HTR-8/SVneo (cell line): ENCODE measurements at places on chromosomes 7 and 10.

- DNase-seq, result no peak
Measured at GRCh38 chr10:58756130-58756719, 243.6 kb downstream of the BICC1 start.

DNA sequence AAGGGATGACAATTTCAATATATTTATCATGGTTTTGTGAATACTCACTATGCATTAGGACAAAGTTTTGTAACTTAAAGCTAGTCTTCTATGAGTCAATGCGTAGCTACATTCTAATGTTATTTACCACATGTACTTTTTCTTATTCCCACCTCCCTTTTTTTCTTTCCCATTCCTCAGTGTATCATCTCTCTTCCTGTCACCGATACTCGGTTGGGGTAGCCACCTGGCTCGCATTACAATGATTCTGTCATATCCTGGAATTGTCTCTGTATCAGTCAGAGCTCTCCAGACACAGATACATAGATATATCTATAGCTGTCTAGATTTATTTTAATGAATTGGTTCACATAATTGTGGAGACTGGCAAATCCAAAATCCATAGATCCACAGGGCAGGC lies 9.8 kb upstream of the RALA start:
- no peak for DNase-seq

DNA sequence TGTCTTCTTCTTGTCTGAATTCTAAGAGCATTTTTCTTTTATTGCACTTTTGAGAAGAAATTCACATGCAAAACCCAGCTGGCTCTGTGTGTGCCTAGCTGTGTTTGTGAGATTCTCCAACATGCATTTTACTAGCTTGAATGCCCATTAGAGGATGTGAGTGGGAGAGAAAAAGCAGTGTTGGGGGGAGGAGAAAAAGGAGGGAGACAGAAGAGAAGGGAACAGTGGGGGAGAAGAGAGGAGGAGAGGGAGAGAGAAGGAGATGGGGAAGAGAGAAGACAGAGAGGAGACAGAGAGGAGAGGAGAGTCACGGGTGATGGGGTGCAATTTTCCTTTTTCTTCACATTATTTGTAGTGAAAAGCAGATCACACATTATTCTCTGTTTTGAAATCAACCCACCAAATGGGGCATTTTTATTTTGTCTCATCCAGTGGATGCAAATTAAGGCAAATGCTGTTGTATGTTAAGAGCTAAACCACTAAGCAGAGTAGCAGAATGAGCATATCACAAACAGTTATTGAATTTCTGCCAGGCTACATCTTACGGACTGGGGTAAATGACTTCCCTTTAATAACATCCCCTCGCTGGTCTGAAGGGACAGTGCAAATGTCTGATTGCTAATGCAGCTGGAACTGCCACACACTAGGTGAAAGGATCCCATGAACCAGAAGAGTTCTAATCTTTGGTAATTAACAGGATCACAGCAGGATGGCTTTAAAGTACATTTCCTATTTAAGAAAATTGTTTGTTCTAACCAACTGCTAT lies 849 bp downstream of the LRRN3 start:
- DNase-seq, result no peak

- DNase-seq, result no peak
Measured at GRCh38 chr7:88540012-88540411, 219.5 kb upstream of the ZNF804B start.

- DNase-seq, result no peak
Measured at GRCh38 chr7:99955247-99955646, 20.6 kb downstream of the AZGP1 start.

DNA sequence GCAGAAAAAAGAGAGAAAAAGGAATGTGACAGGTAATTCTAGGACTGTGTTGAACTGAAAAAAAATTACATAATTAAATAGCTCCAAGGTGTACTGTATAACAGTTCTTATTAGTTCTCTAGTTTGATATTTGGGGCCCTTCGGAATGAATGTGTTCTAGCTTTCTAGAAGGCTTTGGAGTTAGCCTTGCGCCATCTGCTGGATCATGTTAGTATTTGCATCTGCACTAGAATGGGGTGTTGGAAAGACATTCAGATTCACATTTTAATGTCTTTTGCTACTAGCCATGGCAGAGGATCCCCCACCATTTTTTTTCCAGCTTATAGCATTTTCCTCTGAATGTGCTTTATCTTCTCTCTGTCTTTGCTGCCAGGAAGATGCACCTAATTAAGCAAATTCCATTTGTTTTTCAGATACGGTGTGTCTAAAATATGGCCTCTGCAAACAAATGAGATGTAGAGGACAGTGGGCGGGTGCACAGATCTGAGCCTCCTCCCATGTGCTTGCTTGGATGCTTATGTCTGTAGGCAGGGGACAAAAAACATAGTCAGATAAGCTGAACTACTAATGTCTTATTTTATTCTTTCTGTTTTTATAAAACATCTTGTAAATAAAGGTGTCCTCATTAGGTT lies 238.5 kb downstream of the PHF14 start:
- DNase-seq, result peak; percentile 36

GRCh38 chr10:80201608-80202141 lies 3.7 kb downstream of the ANXA11 start:
- DNase-seq, result no peak

- DNase-seq, result no peak
Measured at GRCh38 chr7:12581897-12582296, 11.4 kb downstream of the SCIN start.

- no peak for DNase-seq
Measured at GRCh38 chr10:14219411-14219810, 111.3 kb downstream of the FRMD4A start.

DNA sequence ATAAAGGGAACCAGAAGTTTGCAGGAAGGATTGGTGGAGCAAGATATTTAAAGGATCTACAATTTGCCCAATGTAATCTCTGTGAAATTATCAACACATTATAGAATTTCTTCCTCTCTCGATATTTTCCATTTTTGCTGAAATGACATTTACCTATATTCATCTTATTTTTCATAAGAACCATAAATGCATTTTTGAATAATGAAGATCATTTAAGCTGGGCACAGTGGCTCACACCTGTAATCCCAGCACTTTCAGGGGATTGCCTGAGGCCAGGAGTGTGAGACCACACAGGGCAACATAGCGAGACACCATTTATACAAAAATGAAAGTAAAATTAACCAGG lies 37.7 kb downstream of the CCDC71L start:
- DNase-seq, result no peak

DNA sequence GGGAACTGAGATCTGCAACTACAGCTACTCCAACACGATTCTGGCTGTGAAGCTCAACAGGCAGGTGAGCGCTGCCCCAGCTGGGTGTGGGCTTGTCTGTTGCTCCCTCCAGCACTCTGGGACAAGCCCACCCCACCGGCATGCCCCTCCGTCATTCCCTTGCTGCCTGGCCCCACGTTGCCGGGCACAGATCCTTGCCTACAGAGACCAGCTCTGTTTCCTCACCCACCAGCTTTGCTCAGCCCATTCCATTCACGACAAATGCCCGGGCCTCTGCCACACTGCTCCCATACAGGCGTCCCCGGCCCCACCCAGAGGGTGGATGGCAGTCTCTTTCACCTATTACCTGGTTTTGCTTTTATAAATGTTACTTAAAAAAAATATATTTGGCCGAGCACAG lies 24.6 kb downstream of the WIPI2 start:
- no peak for DNase-seq

- no peak for DNase-seq
Measured at GRCh38 chr7:156739596-156739995, 99.0 kb downstream of the RNF32 start.

- DNase-seq, result no peak
Measured at GRCh38 chr7:149006345-149006725, 22.0 kb downstream of the PDIA4 start.

DNA sequence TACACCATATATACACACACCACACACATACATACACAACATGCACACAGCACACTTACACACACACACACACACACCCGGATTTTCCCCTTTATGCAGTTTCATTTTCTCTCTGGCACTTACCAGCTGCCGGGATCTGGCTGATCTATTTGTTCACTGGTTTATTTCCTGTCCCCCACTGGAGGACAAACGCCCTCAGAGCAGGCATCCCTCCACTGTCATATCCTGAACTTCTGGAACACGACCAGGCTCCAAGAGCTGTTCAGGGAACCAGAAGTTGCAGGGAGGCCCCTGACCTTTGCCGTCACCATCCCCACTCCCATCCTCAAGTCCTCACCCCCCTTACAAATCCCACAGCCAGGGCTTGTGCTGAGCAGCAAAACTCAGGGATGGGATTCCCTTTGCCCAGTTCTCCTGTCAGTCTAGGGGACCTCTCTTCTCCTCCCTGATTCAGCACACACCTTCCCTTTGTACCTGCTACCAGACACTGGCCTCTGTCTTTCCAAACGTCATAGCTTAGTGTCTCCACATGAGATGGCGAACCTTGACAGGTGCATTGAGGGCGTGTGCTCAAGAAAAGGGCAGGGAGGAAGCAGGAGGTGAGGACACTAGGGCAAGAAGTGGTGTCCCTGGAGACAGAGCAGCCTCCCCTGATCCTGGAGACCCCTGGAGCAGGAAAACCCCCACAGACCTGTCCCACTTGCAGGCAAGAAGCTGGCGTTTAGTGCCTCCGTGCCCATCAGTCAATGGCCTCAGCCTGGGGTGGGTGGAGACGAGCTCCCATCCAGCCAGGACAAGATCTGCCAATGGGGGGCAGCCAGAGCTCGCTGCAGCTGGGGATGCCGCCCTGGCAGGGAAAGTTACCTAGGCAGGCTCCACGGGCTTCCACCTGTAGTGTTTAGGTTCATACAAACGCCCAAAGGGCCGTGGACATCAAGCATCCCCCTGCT lies 12.7 kb upstream of the DOCK1 start:
- DNase-seq, result no peak

- DNase-seq, result no peak
Measured at GRCh38 chr7:143382126-143382790, 1.1 kb downstream of the ZYX start.

DNA sequence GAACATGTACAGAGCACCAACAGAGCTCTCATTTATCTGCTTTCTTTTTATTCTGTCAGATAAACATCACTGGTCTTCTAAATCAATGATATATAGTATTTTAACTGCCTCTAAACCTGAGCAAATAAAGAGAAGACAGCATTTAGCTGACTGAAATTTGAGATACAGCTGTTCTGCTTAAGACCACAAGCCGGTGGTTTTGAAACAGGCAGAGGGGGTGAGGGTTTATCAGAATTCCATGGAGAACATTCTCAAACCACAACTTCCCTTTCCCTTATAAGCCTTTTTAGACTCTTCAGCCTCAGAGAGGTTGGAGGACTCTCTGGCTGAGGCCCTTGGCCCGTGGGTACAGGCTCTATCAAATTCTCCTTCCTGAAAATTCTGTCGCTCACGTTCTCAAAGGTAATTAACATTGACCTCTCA lies 87.4 kb upstream of the RSU1 start:
- DNase-seq, result no peak

DNA sequence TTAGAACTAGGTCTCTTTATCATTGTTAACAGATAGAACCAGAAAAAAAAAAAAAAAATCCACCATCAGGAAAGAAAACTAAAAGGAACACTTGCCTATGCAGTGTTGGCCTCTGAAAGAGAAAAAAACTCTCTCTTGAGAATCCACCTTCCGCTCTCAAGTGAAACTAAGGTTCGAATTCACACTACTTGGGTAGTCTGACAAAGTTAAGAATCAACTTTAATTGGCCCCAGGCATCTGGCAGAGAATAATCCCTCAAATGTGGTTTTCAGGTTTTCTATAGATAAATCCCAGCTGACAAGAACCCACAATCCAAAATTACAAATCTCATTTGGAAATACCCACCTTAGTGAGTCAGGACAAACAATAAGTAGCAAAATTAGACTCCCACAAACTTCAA lies 199.7 kb upstream of the LRRN3 start:
- no peak for DNase-seq

GRCh38 chr10:34137201-34137600 lies 677.9 kb downstream of the PARD3 start:
- DNase-seq, result no peak

DNA sequence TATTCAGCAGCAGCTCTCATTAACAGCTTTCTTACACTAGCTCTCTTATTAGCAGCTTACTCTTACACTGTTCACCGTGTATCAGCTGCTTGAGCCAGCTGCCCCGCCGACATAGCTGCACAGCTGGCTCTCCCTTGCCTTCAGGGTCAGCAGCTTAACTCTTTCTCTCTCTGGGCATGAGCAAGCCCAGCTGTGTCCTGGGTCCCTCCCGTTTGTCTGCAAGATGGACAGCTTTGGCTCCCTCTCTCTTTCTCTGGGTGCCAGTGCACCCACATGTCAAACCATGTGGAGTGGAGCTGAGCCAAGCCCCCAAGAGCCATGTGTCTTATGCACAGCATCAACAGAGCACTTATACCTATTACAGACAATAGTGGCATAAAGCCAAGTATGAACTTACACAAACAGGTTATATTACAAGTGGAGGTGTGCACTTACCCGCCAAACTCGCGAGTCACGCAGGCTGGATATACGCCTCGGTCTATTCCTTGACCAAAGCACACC lies 35.7 kb upstream of the MTPAP start:
- peak; percentile 36 for DNase-seq

- no peak for DNase-seq
Measured at GRCh38 chr7:69193061-69193460, 405.2 kb upstream of the AUTS2 start.

DNA sequence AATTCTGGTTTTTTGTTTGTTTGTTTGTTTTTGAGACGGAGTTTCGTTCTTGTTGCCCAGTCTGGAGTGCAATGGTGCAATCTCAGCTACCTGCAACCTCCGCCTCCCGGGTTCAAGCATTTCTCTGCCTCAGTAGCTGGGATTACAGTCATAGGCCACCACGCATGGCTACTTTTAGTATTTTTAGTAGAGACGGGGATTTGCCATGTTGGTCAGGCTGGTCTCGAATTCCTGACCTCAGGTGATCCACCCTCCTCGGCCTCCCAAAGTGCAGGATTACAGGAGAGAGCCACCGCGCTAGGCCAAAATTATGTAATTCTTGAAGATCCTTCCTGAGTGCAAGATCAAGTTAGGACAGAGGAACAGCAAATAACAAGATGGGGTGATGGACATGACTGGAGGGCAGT lies 719 bp downstream of the ZNF33B start:
- DNase-seq, result no peak

- no peak for DNase-seq
Measured at GRCh38 chr7:44467217-44467548, 23.3 kb downstream of the NUDCD3 start.

- DNase-seq, result no peak
Measured at GRCh38 chr10:19816411-19817230, at the start of gene PLXDC2. Gene PLXDC2 (plus strand): TSS chr10:19816432.

GRCh38 chr10:79349766-79350406 lies 2.6 kb downstream of the PPIF start:
- DNase-seq, result no peak

GRCh38 chr10:727162-727790 lies 37.8 kb upstream of the DIP2C start:
- DNase-seq, result no peak

DNA sequence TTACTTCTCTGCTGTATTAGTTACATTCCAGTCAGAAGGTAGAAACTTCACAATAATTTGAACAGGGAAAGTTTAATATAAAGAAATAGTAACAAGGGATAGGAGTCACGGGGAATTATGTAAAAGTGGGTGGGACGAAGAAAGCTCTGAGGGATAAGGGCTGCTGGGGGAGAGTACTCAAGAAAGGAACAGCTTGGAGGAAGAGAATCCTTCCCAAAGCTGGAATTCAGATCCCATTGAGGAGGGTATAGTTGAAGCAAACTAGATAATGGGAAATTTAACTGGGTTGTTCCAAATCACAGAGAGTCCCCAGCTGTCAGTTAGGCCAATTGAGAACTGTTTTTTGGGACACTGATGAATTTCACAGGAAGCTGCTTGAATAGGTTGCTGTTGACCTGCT lies 53.2 kb upstream of the MACC1 start:
- no peak for DNase-seq

GRCh38 chr7:158051776-158052175 lies 535.8 kb downstream of the PTPRN2 start:
- DNase-seq, result no peak
